ENCODE measurements at places on chromosomes 5 and 9.

GRCh38 chr5:28275931-28276330 is 1237.5 kb upstream of the CDH9 start:
- DNase-seq: no peak

- DNase-seq: no peak
These were observed 48.1 kb upstream of the PCA3 start for GRCh38 chr9:76716085-76716672.

GRCh38 chr5:97670447-97670846 is 487.4 kb upstream of the RIOK2 start:
- no peak for DNase-seq

- peak; percentile 62 for DNase-seq
These were observed 587 bp downstream of the UBE2R2 start for GRCh38 chr9:33817327-33818166.

GRCh38 chr9:76932757-76933156 is 26.8 kb upstream of the PRUNE2 start:
- DNase-seq: no peak

DNA sequence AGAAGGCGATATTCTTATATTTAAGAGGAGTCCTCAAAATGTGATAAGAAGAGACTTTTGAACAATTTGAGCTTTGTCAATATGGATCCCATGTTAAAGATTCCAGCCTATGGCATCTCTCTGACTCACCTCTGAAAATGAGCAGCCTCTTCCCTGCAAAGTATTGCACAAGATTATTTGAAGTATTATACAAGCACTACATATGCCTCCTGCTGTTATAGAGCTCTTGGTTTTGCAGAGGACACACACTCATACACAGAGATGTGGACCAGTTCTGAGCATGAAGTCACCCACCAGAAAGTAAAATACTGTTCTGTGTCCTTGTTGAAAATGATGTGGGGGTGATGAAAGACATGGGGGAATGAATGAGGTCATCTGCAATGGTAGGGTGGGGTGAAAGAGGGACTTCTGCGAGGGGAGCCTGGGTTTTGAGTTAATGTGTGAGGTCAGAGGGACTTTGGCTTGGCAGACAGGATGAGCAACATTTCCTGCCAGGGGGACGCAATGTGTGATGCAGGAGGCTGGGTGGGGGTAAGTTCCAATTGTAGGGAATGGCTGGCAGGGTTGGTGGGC is 25.8 kb downstream of the FBXL7 start:
- DNase-seq: no peak
